Hair follicular keratinocyte (primary cell): ENCODE measurements at places on chromosomes 1 and 21. TPM values are rescaled to one million over a fixed set of nuclear protein-coding genes. Genes with fewer than 3 reads are reported as not detected.

CELA2A gene
- total RNA-seq, result not detected in 2 replicates

RIMKLA gene
- total RNA-seq, result not detected in 2 replicates

AADACL4 gene
- not detected in 2 replicates for total RNA-seq

SPRR3 gene
- 0.61 and 0.70 TPM in 2 replicates for total RNA-seq

BRINP3 gene
- total RNA-seq, result not detected in 2 replicates

KRTAP19-2 gene
- total RNA-seq, result not detected in 2 replicates

FCRL1 gene
- not detected in 2 replicates for total RNA-seq

GPA33 gene
- not detected in 2 replicates for total RNA-seq

KLHL12 gene
- total RNA-seq, result 23.5 and 24.4 TPM in 2 replicates

KCNT2 gene
- total RNA-seq, result 0.08 TPM in 1 of 2 replicates, not detected in the other
